Activated naive CD4-positive, alpha-beta T cell treated with anti-CD3 and anti-CD28 coated beads for 36 hours (primary cell): ENCODE measurements at places on chromosomes 7 and 10. TPM values are rescaled to one million over a fixed set of nuclear protein-coding genes. Genes with fewer than 3 reads are reported as not detected.

DNA sequence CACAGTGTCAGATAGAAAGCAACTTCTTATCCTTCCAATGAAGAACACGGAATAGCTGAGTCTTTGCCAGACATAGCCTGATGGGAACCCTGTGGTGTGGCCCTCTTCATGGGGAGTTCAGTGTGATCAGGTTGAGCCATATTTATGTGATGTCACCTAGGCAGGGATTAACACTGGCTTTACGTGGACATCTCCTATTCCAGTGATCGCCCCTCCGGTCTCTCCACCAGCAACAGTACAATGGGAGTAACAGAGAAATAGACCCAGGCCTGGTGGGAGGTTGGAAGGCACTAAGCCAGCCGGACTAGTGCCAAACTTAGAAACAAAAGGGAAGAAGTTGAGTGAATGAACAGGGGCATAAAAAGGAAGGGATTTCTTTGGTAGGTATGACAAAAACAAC lies 358.1 kb downstream of the PRPF18 start:
- no peak for DNase-seq

GRCh38 chr10:24331457-24331856 lies 122.5 kb downstream of the KIAA1217 start:
- DNase-seq, result no peak

DNA sequence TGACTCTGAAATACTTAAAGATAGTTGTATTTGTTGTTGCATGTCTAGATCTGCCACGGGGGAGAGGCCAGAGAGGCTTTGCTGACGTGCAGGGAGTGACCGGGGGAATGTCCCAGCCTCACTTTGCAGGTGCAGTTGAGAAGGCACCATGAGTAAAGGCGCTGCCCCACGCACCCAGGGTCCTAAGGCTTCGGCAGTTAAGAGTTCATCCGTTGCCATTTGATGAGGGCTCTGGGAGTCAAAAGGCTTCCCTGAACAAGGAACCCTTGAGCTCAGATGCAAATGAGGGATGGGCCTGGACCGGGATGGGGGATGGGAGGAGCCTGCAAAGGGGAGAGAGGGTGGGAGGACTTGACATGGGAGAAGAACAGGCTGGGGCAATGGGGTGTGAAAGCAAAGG lies 20.4 kb downstream of the PPP2R2D start:
- DNase-seq, result no peak

GRCh38 chr7:32762925-32763293 lies 128.7 kb downstream of the KBTBD2 start:
- no peak for DNase-seq

GRCh38 chr10:43688348-43688892 lies 39.7 kb upstream of the ZNF32 start:
- no peak for DNase-seq

DNA sequence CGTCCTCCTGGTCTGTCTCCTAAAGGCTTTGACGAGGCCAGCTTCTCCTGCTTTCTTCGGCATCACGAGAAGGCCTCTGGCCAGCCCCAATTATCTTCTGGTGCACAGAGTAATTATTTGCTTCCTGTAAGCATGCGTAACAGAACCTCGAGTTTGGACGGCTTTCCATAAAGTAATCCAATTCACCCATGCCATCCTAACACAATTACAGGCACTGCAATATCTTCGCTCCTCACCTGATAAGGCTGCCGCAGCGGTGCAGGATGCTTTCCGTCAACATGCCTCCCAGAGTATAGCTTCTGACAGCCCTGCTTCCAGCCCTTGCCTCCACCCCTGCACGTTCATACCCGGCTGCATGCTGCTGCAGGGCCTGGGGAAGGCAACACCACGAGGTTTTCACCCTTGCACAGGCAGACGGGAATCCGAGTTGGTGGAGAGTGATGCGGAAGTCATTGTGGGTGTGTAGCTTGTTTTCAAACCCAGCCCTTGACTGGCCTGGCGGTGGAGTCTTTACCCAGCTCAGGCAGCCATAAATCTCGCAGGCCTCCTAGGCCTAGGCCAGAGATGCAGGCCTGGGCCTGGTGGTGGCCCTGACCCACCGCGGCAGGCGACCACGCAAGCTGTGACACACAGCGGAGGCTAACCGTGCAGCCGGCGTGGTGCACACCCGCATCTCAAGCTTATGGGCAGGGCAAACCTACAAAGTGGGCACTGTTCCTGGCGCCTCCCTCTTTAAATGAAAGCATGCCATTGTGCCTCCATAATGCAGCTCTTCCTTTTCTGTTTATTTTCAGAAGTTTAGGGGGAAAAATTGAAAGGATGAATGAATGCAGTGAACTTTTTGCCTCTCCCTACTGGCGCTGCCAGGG lies 12.7 kb downstream of the EBF3 start:
- no peak for DNase-seq

DNA sequence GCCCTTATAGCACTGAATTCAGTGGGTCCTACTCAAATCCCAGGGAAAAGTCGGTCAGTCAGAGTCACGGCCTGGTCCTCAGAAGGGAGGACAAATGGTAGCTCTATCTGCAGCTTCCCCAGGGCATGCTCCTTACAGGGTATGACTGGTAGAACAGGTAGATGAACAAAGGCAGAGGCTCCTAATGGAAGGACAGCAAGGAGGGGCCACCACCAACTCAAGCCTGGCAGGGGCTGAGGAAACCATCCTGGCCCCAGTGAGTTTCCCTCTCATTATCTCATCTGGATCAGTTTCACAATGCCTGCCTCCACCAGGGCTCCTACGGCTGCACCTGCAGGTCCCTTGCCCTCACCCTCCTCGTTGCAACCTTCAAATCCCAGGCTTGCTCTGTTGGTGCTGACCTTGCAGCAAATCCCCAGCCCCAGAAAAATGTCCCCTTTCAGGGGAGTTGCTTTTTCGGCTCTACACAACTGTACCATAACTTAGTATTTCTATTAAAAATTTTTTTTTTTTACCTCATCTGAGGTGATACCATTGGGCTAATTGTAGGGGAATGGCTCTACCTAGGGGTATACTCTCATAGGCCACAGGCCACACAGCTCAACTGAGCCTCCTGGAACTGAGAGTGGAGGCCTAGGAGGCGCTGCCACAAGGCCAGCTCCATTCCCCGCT lies 2.4 kb upstream of the MYO1G start:
- DNase-seq, result peak; percentile 69

DNA sequence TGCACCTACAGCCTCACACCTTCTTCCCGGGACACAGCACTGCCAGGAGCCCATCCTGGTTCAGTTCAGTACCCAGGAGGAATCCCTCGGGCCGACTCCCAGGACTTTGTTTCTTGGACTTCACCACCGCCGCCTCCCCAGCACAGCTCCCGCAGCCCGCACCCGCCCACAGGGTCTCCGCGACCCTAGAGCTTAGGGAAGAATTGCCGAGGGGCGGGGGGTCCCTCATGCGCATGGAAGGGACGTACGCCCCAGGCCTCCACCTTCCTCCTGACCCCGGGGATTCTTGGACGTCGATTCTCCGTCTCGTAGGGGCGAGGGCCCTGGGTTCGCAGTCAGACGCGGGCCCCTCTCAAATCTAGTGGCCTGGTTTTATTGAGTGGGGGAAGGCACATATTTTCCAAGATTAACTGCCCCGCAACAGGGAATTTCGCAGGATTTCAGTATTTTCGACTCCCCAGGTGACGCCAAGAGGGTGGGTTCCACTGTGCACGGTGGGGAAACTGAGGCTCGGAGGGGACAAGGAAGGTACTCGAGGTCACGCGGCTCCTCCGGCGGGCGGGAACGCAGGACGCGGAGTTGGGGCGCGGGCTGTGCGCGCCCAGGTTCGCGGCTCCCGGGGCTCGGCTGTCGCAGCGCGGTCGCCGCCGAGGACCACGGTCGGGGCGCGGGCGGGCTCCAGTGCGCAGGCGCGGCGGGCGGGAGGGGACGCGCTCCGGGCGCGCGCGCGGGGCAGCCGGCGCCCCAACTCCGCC lies at the start of gene ADCY1:
ADCY1 (plus strand) TSS at position 708 of the 755 bp plus-strand sequence. CDS start 176 bp downstream, outside the sequence.
- DNase-seq, result no peak

DNA sequence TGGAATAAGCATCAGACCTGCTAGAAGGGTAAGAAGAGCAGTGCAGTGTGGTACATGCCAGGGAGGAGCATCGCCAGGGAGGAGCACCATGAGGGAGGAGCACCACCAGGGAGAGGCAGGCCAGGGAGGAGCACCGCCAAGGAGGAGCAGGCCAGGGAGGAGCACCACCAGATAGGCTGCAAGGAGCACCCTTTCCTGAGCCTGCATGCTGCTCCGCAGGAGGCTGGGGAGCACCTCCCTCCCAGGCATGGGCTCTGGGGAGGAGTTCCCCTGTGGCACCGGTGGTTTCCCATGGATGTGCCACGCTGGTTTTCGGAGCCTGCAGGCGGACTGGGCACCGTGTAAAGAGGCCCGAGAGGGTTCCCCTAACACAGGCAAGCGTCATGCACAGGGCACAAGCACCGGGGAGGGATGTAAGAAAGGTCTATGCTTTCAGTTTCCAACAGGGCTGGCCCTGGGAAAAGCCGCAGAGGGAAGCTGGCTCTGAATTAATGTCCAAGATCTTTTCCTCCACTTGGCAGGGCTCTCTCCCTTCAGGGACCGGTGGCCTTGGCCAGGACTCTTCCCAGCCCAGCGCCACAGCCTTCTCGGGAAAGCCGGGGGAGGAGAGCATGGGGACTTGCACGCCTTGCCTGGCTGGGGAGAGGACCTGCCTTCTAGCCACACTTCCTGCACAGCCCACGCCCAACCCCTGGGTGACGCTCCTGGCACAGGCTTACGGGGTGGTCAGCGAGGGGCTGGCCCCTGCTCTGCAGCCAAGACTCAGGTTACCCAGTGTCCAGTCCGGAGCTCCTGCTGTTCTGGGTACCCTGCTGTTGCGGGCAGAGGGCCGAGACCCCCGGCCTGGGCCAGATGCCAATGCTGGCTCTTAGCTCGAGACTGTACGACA lies 11.5 kb upstream of the GPER1 start:
- DNase-seq, result no peak

DNA sequence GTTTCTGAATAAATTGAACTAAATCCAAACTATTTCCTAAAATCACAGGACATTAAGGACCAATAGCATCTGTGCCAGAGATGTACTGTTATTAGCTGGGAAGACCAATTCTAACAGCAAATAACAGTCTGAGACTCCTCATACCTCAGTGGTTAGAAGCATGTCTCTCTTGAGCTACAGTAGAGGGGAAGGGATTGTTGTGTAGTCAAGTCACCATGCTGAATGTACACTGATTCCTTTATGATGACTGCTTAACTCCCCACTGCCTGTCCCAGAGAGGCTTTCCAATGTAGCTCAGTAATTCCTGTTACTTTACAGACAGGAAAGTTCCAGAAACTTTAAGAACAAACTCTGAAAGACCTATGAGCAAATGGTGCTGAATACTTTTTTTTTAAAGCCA lies 13.9 kb downstream of the MEST start:
- DNase-seq, result no peak

SLC18A3 gene
- not detected for total RNA-seq
